Activated CD4-positive, alpha-beta memory T cell treated with anti-CD3 and anti-CD28 coated beads, Interleukin-2, amount 10 ng/mL, durations not matched to agents 7 days and 5 days (primary cell): ENCODE measurements at places on chromosomes 5 and 9.

- DNase-seq = no peak
- H3K27ac ChIP-seq = no peak overlapping the region
- H3K36me3 ChIP-seq = peaks cover 37% of the 10 kb centered on the region
These were observed 77.0 kb downstream of the OXCT1 start for GRCh38 chr5:41793141-41793770.

- H3K36me3 ChIP-seq = no peaks in the 10 kb centered on the region
- no peak overlapping the region for H3K27ac ChIP-seq
- H3K27me3 ChIP-seq = no peaks in the 10 kb centered on the region
These were observed 119.5 kb downstream of the TRPM3 start for GRCh38 chr9:71001780-71002386.

GRCh38 chr5:38417658-38418017 is 138.8 kb downstream of the LIFR start:
- H3K4me3 ChIP-seq = no peak overlapping the region
- H3K36me3 ChIP-seq = no peaks in the 10 kb centered on the region
- H3K4me1 ChIP-seq = no peaks in the 10 kb centered on the region
- no peak for DNase-seq

- H3K27me3 ChIP-seq = no peaks in the 10 kb centered on the region
- DNase-seq = no peak
- H3K36me3 ChIP-seq = no peaks in the 10 kb centered on the region
These were observed 38.9 kb downstream of the SLC35D2 start for GRCh38 chr9:96344458-96345180.

DNA sequence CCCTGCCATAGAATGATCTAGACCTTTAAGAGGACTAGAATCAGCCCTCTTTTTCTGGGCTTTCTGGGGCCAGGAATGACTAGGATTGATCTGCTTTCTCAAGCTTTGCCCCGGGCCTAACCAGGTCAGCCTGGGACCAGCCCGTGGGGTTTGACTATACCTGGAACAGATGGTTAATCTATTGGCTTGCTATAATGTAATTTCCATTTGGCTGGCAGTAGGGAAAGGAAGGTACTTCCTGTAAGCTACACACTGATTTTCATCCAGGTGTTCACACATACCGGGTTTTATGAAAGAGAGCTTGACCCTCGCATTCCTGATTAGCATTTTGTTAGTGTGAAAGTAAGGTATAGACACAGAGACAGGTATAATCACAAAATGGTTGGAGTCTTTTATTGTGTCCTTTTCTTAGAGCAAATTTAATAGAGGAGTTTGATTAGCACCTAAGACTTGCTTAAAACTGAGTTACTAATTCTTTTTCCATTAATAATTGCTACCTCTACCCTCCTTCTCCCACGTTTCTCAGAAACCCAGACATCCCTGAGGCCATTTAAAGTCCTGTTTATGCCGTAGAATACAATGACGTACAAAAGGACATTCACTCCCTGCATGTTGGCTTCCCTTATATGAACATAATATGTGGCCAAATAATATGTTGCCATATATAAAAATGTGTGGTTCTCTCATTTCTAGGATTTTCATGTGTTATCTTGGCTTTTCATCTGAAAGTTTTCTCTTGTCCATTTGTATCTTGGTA is 17.3 kb downstream of the LNPEP start:
- H3K4me1 ChIP-seq = peaks cover 48% of the 10 kb centered on the region
- H3K36me3 ChIP-seq = peaks cover 49% of the 10 kb centered on the region
- no peaks in the 10 kb centered on the region for H3K27me3 ChIP-seq
- no peak overlapping the region for H3K27ac ChIP-seq
- DNase-seq = no peak

DNA sequence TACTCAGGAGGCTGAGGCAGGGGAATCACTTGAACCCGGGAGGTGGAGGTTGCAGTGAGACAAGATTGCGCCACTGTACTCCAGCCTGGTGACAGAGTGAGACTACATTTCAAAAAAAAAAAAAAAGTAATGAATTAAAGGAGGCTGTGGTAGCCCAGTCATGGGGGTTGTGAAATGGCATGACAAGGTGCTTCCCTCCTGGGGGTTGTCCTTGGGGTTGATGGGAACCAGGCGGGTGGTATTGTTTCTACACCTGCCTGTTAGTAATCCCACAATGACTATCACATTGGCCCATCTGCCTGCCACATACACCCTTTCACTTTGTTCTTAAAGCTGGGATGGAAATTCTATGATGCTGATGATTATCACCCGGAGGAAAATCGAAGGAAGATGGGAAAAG is 5.6 kb downstream of the IDNK start:
- peaks cover 21% of the 10 kb centered on the region for H3K4me1 ChIP-seq
- H3K36me3 ChIP-seq = peaks cover 35% of the 10 kb centered on the region
- no peak overlapping the region for H3K4me3 ChIP-seq
- no peak for DNase-seq

- no peaks in the 10 kb centered on the region for H3K4me1 ChIP-seq
- no peak overlapping the region for H3K27ac ChIP-seq
- H3K27me3 ChIP-seq = peaks cover 2% of the 10 kb centered on the region
These were observed 152.7 kb downstream of the SLIT3 start for GRCh38 chr5:169148138-169148740.

GRCh38 chr9:69937833-69938535 is 105.7 kb upstream of the MAMDC2 start:
- H3K36me3 ChIP-seq = no peaks in the 10 kb centered on the region
- H3K27ac ChIP-seq = no peak overlapping the region
- H3K27me3 ChIP-seq = peaks cover 13% of the 10 kb centered on the region
- no peaks in the 10 kb centered on the region for H3K4me1 ChIP-seq

- no peak overlapping the region for H3K27ac ChIP-seq
- H3K36me3 ChIP-seq = no peaks in the 10 kb centered on the region
- no peak for DNase-seq
- peaks cover 6% of the 10 kb centered on the region for H3K27me3 ChIP-seq
These were observed 2.9 kb downstream of the IFNE start for GRCh38 chr9:21479152-21479702.
